ENCODE measurements at places on chromosomes 2 and 18. TPM values are rescaled to one million over a fixed set of nuclear protein-coding genes. Genes with fewer than 3 reads are reported as not detected.

The TRAPPC12 gene
- total RNA-seq: 62.7 TPM

The GKN1 gene
- total RNA-seq: not detected

The FLACC1 gene
- total RNA-seq: 1.2 TPM

The SPEG gene
- total RNA-seq: 22.7 TPM

The CHAC2 gene
- 0.57 TPM for total RNA-seq

The CCDC148 gene
- 9.1 TPM for total RNA-seq

The INPP4A gene
- 11.2 TPM for total RNA-seq

The TYW5 gene
- 7.8 TPM for total RNA-seq

The IL1R1 gene
- total RNA-seq: 152 TPM

The SERPINB3 gene
- not detected for total RNA-seq

The SLC5A7 gene
- not detected for total RNA-seq

The LRRTM1 gene
- total RNA-seq: not detected

The LINC00305 gene
- not detected for total RNA-seq

The TNFRSF11A gene
- total RNA-seq: 0.08 TPM

The MOGAT1 gene
- total RNA-seq: not detected

The CNTNAP5 gene
- not detected for total RNA-seq

The REG1B gene
- not detected for total RNA-seq

The LDLRAD4 gene
- total RNA-seq: 0.54 TPM

The CD302 gene
- 23.0 TPM for total RNA-seq

The NR4A2 gene
- total RNA-seq: 0.41 TPM

The GALNT14 gene
- total RNA-seq: 0.72 TPM

The NETO1 gene
- not detected for total RNA-seq

Data from fibroblast of the aortic adventitia (primary cell).